ENCODE measurements at places on chromosomes 1 and 21.

DNA sequence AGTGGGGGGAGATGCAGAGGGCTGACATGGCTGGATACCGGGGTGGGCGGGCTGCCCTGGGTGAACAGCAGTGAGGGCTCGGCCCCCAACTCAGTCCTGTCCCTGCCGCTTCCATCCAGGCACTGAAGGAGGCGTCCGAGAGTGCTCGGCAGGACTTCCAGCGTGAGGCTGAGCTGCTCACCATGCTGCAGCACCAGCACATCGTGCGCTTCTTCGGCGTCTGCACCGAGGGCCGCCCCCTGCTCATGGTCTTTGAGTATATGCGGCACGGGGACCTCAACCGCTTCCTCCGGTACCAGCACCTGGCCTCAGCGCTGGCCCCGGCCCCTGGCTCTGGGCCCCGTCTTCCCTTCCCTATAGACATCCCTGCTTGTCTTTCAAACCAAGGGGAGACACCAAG lies 15.6 kb downstream of the NTRK1 start:
- DNase-seq, result no peak

DNA sequence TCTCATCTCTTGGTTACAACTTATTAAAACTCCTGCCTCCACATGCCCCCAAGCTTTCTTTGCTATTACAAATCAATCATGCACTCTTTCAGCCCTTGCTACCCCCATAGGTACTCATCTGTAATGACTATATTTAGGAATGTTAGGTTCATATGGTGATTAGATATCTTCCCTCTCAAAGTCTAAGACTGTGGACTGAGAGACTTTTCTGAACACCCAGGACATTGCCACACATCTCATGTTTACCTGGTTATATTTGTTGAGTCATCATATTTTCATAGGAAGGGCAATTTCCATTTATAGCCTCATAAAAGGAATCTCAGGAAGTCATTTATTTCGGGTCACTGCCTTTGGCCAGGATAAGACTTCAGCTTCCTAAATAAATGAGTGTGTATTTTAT lies 81.5 kb upstream of the LPGAT1 start:
- no peak for DNase-seq

GRCh38 chr1:91007827-91008226 lies 14.0 kb downstream of the ZNF644 start:
- no peak for DNase-seq

- no peak for DNase-seq
These were observed 24.4 kb downstream of the CAP1 start for GRCh38 chr1:40064797-40065499.

DNA sequence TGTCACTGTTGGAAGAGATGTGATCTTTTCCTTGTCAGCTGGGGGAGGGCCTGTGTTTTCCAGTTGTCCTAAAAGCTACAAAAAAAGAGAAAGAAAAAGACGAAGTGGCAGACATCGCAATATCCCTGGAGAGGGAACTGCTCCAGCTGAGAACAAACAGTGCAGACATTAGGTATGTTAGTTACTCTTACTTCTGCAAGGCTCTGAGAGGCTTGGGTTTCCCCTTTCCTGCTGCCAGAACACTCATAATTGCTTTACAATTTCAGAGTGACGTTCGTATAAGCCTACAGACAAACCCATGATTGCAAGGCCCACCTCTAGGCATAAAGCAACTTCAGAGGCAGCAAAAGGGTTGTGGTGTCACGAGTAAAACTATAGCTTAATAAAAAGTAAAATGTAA lies 31.1 kb downstream of the CD160 start:
- no peak for DNase-seq

DNA sequence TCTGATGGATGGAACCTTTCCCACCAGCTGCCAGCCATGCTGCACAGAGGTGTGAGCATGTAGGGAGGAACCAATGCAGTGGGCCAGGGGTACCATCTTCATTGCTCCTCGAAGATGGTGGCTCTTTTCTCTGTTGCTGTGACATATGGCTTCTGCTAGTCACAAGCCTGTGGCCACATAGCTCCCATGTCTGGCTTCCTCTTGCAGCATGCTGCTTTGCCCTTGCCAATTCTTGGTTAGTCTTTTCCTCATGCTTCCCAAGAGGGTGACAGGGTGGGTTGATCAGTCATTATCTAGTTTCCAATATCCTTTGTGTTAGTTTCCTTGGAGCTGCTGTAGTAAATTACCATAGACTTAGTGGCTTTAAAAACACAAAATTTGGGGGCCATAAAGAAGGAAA lies 123.4 kb downstream of the ETS2 start:
- no peak for DNase-seq

GRCh38 chr1:115138973-115139372 lies 49.7 kb upstream of the TSPAN2 start:
- DNase-seq, result peak; percentile 54

DNA sequence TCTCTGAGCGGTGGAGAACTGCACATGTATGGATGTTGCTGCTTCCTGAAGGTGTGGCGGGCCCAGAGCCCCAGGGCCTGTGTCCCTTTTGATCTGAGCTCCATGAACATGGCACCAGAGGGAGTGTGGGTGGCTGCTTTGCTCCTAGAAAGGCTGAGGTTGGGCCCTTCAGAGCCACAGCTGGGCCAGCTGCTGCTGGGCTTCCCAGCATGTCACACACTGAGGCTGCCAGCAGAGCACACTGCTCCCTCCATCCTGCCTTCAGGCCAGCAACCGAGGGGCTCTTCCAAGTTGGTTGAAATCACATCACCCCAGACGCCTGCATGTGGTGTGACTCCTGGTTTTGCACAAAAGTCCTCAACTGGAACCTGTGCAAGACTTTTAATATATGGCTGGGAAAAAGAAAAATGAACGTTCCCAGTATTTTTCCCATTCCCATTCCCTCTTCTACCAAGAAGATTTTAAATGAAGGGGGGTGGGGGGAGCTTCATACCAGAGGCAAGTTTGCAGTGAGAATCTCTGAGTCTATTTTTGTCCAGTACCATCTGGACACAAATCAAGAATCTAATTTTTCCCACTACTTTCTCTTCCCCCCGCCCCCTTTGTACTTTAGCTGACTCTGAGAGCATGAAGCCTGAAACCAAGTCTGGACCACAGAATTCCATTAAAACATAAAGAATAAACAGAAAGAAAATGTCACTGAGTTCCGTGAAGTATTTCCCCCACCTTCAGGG lies 26.2 kb upstream of the NGF start:
- DNase-seq, result no peak

DNA sequence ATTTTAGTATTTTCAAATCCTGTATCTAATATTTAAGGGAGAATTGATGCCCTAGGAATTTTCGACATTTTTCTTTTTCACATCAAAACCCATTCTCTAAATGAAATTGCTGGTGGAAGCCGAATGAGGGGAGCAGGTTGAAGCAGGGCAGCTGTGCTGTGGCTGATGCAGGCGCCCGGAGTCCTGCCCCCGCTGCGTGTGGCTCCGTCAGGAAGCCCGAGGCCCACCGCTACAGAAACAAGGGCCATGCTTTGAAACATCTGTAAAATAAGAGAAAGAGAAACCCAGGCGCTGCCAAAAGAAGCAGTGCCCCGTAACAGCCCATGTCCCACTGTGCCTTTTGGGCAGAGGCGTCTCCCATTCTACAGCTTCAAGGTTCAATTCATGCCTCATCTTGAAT lies 41.1 kb downstream of the TENT5C start:
- DNase-seq, result no peak

All from CD4-positive, alpha-beta T cell treated with Interleukin-17A for 1 hour (primary cell).